ENCODE measurements at places on chromosomes 2 and 18.

GRCh38 chr18:61972389-61973264 is 79.8 kb upstream of the RNF152 start:
- DNase-seq, result no peak

- DNase-seq, result no peak
Observed at GRCh38 chr2:216006164-216006663, 7.1 kb downstream of the MREG start.

- no peak for DNase-seq
Observed at GRCh38 chr18:44569391-44570055, 111.2 kb upstream of the SETBP1 start.

DNA sequence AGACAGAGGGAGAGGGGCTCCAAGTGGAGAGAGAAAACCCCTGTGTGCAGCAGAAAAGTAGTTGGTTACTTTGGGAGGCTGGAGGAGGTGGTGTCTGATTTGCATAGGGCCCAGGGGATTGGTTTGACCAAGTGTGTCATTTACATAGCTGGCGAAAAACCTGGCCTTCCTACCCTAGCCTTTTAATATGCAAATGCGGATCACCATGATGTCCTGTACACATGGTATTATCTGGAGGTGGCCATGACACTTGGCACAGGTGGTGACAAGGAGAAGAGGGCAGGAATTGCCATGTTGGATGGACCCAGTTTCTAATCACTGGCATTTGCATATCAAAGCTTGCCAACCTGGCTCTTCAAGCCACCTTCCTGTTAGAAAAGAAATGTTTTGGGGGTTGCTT is 120.8 kb upstream of the CHAC2 start:
- DNase-seq, result no peak

DNA sequence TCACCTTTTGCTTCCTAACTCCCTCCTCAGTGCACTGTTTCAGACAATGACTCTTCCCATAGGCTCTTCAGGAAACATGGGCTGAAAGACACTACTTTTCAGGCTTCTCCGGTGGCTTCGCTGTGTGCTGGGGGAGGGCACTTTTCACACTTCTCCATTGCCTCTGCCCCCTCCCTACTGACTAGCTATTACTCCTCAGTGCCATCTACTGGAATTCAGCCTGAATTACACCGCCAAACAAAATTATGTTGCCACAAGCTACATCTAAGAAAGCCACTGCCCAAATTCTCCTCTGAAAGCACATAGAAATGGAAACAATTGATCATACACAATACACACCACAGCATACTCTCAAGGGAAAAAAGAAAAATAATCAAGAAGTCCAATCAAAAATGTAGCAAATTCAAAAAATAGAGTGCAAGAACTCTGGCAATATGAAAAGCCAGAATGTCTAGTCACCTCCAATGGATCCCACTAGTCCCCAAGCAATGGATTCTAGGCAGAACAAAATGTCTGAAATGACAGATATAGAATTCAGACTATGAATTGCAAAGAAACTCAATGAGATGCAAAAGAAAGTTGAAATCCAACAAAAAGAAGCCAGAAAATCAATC is 1139.4 kb upstream of the GYPC start:
- no peak for DNase-seq

DNA sequence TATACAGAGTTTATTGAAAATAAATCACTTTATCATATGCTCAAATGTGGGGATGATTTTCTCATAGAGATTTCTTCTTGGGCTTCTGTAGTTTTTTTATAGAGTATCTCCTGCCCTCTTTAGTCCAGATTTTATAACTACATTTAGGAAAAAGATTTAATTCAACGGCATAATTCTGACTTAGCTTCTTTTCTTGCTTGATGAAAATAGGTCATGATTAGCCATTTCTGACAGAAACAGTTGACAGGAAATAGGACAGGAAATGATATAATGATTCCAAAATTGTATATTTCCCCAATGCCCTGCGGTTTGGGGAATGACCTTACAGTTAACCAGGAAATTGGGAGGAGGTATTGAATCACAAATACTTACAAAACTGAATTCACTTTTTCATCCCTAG is 1531.9 kb upstream of the ACVR2A start:
- DNase-seq, result peak; percentile 38

GRCh38 chr2:112577756-112578155 is 6.7 kb upstream of the CHCHD5 start:
- peak; percentile 23 for DNase-seq

DNA sequence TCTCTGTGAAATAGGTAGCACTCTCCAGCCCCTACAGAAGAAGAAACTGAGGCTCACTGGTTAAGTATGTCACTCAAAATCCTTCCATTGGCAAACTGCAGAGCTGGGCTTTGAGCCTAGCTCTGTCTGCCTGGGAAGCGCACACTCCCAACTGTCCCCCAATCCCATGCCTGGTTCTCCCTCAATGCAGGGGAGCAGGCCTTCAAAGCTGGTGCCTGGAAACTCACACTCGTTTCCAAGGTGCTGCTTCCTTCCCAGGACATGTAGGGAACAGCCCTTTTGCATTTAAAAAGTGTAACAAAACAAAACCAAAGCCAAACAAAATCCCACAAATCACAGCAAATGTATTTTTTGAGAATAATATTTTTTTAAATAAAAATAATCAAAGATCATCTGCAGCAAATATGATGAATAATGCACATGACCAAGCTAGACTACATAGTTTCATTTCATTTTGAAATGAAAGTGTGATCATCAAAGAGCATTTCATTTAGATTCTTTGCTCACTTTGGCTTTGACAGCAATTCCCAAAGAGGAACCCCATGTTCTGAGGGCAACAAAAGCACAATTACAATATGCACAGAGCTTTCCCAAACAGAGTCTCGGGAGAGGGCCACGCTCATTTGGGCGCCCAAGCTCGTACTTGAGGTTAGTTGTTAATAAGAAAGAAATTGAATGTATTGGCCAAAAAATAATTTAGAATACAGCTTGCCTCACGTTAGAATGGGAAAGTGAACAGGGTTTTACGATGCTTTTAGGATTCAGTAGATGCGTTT is 96.7 kb upstream of the ACKR3 start:
- DNase-seq, result no peak

- DNase-seq, result peak; percentile 76
Observed at GRCh38 chr2:109209412-109209811, 80.4 kb downstream of the SH3RF3 start.

DNA sequence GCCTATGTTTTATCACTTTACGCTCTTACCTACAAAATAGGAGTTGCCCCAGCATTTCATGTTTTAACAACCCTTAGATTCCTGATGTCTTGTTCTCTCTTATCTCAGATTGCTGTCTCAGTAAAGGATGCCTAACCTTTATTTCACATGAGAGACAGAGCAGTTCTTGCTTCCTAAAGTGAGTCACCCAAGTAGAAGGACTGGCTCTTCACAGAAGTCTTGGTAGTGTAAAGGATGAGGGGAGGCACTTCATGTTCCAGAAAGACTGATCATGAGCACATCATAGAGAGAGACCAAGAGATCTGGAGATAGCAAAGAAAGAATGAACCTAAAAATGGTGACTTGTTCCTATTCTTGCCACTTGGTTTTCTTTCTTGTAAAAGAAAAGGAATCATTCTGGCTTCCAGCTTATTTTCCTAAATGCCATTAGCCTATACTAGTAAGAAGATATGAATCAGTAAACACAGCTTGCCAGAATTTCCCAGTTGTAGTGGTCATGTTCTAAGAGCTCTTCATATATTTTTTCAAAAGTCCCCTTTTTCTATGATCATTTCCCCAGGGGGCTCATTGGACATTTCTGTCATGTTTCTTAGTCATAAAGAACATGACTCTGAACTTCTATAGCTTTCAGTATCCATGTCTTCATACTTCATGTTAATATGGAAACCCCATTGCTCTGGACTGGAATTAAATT is 54.9 kb downstream of the MAPRE2 start:
- DNase-seq, result no peak

DNA sequence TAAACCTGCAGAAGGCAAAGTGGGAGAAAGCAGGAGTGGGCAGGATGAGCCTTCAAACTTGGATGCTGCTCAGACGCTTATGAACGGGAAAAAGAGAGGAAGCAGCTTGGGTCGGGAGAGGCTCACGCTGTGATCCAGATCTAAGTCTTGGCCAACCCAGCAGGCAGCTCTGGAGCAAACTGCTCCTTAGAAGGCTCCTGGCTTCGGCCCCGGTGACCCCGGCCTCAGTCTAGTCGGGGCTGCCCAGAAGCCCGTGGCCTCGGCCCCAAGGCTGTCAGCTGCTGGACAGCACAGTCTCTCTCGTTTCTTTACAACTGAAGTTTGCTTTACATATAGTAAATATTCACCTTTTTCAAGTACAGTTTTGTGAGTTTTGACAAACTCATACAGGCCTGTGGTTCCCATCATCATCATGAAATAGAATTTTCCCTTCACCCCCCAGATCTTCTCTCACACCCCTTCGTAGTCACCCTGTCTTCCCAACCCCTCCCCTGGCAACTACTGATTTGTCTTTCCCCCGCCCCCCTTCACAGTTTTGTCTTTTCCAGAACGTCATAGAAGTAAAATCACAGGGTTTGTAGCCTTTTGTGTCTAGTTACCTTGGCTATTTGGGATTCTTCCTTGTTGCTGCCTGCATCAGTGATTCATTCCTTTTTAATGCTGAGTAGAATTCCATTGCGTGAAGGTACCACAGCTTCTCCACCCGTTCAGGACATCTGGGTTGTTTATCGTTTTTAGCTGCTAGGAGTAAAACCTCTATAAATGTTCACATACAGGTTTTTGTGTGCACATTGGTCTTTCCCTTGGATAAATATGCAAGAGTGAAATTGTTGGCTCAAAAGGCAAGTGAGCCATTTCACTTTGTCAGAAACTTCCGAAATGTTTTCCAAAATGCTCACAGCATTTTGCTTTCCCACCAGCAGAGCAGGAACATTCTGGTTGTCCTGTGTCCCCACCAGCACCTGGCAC is 35.1 kb downstream of the MYO7B start:
- no peak for DNase-seq

GRCh38 chr2:128783896-128784295 is 465.2 kb upstream of the HS6ST1 start:
- DNase-seq, result no peak

- DNase-seq, result no peak
Observed at GRCh38 chr18:74012954-74013630, 134.5 kb downstream of the FBXO15 start.

GRCh38 chr2:227153758-227154486 is 10.1 kb downstream of the COL4A4 start:
- DNase-seq, result no peak

GRCh38 chr2:216695401-216695821 is at the start of gene IGFBP5:
IGFBP5 (minus strand) TSS chr2:216695549; CDS start chr2:216694775, 774 bp downstream.
- DNase-seq, result peak; percentile 96

DNA sequence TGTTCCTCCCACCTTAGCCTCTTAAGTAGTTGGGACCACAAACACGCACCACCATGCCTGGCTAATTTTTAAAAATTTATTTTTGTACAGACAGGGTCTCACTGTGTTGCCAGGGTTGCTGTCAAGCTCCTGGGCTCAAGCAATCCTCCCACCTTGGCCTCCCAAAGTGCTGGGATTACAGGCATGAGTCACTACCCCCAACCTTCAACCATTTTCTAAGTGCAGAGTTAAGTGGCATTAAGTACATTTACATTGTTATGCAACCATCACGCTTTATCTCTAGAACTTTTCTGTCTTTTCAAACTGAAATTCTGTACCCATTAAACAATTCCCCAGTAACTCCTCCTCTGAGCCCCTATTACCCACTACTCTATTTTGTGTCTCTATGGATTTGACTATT is 45.9 kb upstream of the AFF3 start:
- DNase-seq, result no peak

- no peak for DNase-seq
Observed at GRCh38 chr2:142199073-142199472, 68.3 kb upstream of the LRP1B start.

DNA sequence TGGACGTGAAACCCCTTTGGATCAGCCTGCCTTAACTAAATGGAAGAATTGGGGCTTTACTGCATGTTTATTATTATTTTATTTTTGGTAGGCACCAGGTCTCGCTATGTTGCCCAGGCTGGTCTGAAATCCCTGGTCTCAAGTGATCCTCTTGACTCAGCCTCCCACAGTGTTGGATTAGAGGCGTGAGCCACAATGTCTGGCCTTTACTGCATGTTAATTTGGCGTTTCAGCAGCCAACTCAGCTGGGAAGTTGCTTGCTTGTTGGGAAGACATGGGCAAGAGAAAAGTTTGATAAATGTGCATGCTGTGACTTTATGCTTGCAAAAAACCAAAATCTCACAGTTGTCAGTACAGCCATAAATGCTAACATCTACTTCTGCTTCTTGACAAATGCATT is 105.1 kb downstream of the FMNL2 start:
- DNase-seq, result no peak

GRCh38 chr2:240024766-240025165 is 376 bp downstream of the NDUFA10 start:
- no peak for DNase-seq

DNA sequence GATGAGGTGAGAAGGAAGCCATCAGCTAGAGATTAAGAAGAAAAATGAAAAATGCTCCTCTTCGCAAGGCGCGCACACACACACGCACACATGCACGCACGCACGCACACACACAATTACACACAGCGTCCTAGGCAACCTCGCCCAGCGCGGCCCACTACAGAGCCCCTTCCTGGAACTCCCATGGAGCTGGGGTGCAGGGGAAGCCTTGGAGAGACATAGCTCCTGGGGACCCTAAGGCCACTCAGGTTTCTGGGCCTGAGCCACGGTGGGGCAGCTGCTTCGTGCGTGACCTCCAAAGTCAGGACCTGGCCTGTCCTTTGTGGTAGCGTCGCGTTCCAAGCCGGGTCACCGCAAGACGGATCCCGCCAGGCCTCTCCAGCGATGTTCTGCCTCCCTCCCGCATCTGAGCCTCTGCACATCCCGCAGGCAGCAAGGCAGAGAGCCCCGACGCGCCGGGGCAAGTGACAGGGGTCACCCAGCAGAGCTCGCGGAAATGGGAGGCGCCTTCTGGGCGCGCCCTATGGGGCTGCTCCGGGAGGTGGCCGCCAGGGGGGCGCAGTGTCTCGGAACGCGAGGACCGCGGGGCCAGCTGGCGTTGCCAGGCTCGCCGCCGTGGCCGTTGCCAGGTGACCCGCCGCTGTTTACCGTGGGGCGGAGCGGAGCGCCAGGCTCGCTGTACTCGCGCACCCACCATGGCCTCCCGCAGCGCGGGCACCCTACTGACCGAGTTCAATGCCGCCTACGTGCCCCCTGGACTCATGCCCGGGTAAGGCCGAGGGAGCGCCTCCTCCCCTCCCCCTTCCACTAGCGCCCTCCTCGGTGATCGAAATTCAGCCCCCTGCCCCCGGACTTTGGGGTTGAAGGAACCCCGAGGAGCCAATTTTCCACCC is 79.0 kb downstream of the CIB4 start:
- peak; percentile 10 for DNase-seq
